ENCODE measurements at places on chromosomes 13 and 19.

DNA sequence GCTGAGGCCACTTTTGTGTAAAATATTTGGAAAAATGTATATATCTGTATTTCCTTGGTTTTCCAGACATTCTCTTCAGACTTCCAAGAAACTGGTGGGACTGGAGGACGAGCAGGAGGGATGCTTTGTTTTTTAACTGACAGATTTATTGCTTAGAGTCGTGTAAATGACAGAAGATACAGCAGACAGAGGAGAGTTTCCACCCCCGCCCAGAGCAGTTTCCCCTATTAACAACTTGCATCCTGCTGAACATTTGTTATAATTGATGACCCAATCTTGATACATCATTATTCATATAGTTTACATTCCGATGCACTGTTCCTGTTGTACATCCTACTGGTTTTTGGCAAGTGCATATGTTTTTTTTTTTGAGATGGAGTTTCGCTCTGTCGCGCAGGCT, 7.1 kb upstream of the DOCK6 start:
- no peak for DNase-seq

GRCh38 chr13:92549276-92549675, 677.3 kb upstream of the GPC6 start:
- DNase-seq, result no peak

- DNase-seq, result no peak
Measured at GRCh38 chr13:27011661-27012060, 159.9 kb downstream of the USP12 start.

DNA sequence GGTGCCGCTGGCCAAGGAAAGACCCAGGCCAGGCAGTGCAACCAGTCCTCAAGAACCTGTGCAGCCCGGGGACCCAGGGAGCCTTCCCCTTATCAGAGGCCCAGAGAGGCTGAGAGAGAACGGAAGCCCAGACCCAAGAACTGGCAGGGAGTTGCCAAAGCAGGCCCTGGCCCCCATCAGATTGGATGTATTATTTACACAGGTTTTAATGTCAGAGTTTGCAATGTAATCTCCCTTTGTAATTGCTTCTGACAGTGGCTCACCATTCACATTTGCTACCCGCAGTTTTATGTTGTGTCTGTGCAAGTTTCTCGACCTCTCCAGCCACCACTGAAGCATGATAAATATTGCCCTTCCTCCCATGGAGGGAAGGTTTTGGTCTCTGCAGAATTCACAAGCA, 660.9 kb downstream of the LIG4 start:
- DNase-seq, result no peak

GRCh38 chr19:40687525-40688016, 2.9 kb downstream of the NUMBL start:
- DNase-seq, result no peak

- DNase-seq, result no peak
Measured at GRCh38 chr19:6018786-6019185, 40.8 kb upstream of the RANBP3 start.

GRCh38 chr19:30342901-30343300, 29.3 kb upstream of the ZNF536 start:
- DNase-seq, result no peak

GRCh38 chr13:31191748-31192147, 8.0 kb upstream of the B3GLCT start:
- no peak for DNase-seq

- no peak for DNase-seq
Measured at GRCh38 chr19:51071095-51071405, 6.2 kb upstream of the KLK13 start.

- no peak for DNase-seq
Measured at GRCh38 chr19:50500060-50500752, 10.8 kb downstream of the JOSD2 start.

DNA sequence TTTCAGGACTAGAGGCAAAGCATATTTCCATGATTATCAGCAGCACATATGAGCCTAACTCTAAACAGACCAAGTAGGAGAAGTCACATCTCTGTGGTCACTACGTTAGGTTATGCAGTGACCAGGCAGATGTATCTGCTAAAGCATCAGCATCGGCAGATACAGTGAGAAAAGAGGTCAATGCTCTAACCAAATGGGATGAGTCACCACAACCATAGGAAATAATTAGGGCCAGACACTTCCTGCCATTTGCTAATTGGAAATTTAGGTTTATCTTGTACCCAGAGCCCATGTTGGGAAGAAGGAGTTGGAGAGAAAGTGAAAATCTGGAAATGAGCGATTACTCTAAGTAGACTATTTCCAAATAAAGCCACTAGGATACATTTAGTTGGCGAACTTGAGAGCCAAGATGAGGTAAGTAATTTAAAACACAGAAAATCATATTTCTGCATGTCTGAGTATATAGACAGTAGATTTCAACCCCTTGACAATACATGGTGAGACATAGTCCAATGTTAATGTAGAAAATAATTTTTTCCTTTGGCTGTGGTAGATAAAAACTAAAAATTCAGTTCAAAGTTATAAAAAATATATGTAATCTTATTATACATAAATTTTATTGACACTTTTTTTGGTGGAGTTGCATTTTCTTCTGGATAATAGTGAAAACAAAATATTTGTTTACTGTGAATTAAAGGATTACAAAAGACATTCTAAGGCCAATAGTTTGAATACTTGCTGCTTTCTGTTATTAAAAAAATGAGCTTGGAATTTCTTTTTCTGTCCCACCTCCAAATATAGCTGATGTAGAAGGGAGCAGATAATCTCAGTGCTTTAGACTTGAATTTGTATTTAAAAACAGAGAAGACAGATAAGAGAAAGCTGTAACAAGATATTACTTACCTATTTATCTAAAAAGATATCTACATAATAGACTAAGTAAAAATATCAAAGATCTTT, 104.4 kb upstream of the CSNK1A1L start:
- no peak for DNase-seq

- no peak for DNase-seq
Measured at GRCh38 chr13:72716776-72717175, 10.7 kb downstream of the MZT1 start.

- no peak for DNase-seq
Measured at GRCh38 chr13:109783447-109783814, 3.0 kb downstream of the IRS2 start.

GRCh38 chr19:8449830-8450229, 5.1 kb downstream of the HNRNPM start:
- no peak for DNase-seq

GRCh38 chr19:5547881-5548280, 19.9 kb downstream of the TINCR start:
- DNase-seq, result no peak

- no peak for DNase-seq
Measured at GRCh38 chr19:39170386-39171231, 26.2 kb upstream of the NCCRP1 start.

GRCh38 chr19:30441011-30441410, 68.8 kb downstream of the ZNF536 start:
- DNase-seq, result no peak

GRCh38 chr13:33865945-33866344, 48.0 kb downstream of the RFC3 start:
- no peak for DNase-seq

DNA sequence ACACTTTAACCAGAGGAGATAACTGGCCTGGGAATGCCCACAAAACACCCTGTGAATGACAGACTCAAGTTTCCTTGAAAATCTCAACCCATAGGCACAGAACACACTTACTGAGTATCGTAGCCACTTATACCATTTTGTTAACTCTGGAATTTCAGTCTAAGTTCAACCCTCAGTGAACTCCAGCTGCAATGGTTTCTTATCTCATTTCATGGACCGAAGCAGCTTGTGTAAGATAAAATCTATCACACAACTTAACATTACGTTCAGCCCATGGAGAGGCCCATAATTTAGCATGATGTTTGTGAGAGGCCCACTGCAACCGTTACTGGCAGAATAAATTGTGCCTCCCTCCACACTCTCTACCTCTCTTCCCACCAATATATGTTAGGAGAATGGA, 323.0 kb downstream of the DNAJC15 start:
- DNase-seq, result no peak

DNA sequence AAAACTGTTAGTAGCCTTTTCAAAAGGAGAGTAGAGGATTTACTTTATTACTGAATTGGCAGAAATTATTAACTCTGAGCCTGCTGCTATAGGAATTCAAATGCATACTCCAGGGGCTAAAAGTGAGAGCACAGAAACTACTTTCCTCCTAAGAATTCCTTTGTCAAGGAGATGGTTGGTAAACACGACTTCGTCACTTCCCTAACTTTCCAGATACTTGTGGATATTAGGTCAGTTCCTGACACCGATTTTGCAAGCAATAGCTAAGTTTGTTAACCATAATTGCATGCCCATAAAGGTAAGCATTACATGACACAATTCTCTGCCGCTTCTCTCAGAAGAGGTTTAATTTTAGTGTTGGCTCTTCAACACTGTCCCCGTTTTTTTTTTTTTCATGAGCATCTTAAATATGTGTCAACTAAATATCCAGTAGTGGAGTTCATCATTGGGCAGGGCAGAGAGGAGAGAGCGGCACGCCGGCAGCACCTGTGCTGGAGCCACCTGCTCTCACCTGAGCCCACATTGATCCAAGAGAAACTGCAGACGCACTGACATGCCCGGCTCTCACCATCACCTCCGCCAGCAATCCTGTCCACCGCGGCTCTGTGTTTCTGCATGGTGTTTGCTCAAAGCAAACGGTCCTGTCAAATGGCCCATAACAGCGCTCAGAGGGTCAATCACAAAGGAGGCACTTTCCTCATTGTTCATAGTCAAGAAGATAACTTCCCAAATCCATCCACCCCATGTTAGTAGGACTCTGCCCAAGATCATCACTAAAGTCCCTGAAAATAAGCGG, 2.6 kb downstream of the MED26 start:
- no peak for DNase-seq

DNA sequence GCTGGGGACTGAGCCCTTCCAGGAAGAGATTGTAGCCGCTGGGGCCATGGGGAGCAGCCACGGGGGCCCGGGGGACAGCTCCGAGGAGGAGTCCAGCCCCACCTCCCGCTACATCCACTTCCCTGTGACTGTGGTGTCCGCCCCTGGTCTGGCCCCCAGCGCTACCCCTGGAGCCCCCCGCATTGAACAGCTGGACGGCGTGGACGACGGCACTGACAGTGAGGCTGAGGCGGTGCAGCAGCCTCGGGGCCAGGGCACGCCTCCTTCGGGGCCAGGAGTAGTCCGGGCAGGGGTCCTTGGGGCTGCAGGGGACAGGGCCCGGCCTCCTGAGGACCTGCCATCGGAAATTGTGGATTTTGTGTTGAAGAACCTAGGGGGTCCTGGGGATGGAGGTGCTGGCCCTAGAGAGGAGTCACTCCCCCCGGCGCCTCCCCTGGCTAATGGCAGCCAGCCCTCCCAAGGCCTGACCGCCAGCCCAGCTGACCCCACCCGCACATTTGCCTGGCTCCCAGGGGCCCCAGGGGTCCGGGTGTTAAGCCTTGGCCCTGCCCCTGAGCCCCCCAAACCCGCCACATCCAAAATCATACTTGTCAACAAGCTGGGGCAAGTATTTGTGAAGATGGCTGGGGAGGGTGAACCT, 9.6 kb downstream of the IGFLR1 start:
- no peak for DNase-seq

DNA sequence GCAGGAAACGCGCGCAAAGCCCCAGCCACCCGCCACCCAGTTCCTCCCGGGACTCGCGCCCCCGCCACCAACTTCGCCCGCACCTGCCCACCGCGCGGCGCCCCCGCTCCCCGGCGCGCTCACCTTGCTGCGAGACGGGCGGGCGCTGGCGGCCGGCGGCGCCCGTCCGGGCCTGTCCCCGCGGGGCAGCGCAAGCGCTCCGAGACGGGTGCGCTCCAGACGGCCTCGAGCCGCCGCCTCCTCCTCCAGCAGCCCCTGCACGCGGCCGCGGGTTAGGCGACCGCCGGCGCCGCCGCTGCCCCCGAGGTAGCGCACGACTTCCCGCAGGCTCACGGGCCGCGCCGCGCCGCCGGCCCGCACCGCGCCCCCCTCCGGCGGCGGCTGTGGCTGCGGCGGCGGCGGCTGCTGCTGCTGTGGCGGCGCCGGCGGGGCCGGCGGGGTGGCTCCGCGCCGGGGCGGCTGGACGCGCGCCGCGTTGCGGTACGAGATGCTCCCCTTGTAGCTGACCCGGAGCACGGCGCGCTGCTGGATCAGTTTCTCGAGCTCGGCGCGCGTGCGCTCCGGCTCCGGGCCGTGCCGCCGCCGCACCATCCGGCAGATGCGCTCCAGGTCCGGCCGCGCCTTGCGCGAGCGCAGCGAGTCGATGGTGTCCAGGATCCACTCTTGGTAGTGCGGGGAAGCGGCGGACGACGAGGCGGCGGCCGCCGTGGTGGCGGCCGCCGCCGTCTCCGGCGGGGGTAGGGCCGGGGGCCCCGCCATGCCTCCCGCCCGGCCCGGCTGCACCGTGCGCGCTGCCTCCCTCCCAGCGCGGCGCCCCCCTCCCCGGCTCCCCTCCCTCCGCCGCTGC, 666 bp downstream of the SAMD1 start:
- no peak for DNase-seq

DNA sequence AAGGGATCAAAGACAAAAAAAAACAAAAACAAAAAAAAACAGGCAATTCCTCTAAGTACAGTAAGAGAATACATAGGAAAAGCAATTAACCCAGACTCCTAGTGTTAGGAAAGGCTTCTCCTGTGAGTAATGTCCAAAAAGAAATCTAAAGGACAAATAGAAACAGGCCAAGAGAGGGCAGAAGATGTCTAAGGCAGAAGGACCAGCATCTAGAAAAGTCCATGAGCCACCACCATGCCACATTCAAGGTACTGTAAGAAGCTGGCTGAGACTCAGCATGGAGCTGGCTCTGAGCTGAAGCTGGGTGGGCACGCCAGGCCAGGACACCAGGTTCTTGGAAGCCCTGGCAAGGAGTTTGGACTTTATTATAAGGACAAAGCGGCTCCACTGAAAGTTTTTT, 118.1 kb upstream of the FRY start:
- DNase-seq, result no peak

DNA sequence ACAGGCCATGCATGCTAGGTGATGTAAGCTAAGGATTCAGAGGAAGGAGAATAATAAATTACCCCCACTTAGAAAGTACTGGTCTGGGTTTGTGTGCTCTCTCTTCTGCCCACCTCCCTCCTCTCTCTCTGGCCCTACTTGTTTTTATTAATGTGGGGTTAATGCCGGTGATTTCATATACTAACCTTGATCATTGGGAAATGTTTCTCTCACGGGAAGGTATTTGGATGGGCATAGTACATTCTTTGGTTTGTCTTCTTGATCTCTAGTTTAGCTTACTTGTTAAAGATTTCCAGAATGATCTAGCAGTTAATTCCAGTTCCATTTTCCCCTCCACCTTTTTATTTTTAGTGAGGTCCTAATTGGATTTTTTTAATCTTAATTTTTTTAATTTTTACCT, 24.6 kb downstream of the ARHGAP35 start:
- no peak for DNase-seq

DNA sequence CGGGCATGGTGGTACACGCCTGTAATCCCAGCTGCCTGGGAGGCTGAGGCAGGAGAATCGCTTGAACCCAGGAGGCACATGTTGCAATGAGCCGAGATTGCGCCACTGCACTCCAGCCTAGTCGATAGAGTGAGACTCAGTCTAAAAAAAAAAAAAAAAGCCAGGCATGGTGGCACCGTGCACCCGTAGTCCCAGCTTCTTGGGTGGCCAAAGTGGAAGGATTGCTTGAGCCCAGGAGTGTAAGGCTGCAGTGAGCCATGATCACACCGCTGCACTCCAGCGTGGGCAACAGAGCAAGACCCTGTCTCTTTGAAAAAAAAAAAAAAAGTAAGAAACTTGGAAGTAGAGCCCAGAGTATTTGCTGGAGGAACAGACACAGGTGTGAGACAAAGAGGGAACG, 27.7 kb downstream of the CCDC8 start:
- no peak for DNase-seq

- no peak for DNase-seq
Measured at GRCh38 chr19:31058676-31059340, 290.4 kb downstream of the TSHZ3 start.
